Activated CD4-positive, alpha-beta T cell treated with anti-CD3 and anti-CD28 coated beads for 48 hours (primary cell): ENCODE measurements at places on chromosomes 7 and 10.

GRCh38 chr7:54877683-54878082 lies 118.7 kb upstream of the SEC61G start:
- no peak for DNase-seq

DNA sequence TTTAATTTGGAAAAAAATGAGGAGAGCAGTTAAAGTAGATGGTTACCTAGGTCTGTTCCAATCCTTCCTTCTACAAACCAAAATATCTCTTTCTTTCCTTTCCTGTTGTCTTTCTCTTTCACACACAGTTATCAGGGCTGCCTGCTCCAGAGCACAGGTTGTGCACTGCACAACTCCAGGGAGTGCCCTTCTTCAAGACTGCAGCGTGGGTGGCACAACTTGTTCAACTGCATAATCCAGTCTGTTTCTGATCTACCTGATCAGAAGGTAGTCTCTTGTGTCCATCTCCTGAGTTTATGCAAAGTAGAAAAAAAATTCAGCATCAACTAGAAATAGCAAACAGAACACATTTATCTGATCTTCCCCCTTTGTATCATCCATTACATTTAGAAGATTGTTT lies 78.1 kb upstream of the COL13A1 start:
- no peak for DNase-seq

DNA sequence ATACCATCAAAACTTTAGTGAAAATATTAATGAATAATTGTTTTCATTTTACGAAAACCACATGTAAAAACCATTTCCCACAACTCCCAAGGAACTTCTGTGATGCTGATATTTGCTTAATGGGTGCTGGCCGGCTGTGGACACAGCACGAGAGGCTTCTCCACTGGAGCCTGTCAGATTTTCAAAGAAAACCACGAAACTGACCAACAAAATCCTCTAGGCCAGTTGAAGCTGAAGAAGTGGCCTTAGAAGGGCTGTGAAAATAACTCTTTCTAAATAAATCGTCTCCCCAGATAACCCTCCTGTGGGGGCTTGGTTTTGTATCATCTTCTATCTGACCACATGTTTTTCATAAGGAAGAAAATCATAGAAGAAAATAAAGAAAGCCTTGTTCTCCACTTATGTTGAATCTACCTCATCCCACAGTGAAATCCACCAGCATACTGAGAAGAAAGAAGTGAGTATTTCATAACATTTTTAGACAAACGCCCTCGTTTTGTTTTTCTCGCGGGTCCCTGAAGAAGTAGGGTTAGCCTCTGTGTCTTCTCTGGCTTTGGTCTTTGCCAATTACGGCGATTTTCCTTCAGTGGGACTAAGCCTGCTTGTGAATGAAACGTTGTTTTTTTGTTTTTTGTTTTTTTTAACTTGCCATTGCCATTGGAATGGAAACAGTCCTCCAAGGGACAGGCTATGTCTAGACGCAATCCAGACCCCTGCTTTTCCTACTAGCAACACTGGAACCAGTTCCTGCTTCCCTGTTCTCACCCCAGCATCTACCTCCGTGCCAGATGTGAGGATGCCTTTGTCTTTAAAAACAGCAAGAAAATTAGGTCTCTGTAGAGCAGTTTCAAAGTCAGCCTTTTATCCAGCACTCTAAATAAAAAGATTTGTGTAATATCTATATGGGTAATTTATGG lies 123.9 kb downstream of the ADAM12 start:
- no peak for DNase-seq

DNA sequence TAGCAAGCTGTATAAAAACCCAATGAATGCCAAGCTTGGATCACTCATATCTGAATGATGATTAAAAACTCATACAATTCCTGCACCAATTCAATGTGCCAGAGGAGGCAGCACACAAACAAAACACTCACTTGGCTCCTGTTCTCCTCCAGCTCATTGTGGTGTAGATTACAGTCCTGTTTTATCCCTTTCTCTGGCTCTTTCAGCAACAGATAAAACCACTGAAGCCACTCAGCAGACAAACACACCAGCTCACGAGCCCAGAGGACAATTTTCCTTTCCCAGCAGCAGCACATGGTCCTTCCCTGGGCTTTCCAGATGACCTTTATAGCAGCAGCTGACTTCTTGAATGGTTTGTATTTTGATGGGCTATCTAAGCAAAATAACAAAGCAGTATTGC lies 107.3 kb upstream of the STARD3NL start:
- peak; percentile 12 for DNase-seq

DNA sequence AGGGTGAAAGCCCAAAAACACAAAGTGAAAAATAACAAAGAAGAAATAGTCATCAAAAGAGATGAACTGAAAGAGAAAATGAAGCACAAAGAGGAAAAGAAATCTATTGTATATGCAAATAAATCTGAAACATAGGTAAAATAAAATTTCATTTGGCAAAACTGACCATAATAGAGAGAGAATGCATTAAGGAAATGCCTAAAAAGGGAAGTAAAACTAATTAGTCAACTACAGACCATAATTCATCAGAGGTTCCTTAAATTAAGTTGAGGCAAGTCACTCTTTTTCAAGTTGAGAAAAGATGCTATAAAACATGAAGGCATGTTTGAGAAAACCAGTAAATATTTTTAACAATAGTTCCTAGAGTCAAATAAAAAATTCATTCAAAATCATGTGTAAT lies 233.3 kb downstream of the LRRN3 start:
- DNase-seq, result no peak

DNA sequence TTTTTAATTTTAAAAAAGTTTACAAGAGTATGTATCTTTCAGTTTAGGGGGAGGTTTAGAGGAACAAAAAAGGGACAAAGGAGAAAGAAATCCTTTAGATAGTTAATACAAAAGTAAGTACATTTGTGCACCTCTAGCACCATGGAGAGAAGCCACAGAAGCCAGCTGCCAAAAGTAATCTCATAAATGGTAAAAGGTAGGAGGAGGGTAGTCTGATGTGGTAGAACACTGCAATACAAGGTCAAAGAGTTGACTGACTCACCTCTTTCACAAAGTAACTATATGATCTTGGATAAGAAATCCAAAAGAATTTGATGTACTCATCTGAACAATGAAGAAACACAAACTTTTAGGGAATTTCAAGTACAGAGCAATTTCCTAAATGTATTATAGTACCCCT lies 68.1 kb downstream of the CNOT4 start:
- peak; percentile 12 for DNase-seq

DNA sequence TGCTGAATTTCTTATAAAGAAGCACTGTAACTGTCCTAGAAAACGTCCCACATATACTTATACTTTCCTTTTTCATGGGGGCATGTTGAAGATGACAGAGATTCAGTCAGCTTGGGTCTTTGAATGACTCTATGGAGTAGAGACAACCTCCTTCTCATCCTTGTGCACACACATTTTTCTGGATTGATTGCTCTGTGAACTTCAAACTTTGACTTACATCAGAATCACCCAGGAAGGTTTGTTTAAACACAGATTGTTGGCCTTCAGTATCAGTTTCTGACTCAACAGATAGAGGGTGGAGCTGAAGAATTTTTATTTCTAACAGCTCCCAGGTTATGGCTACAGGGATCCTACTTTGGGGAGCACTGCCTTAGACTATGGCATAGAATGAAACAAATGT lies 97.6 kb upstream of the DGKB start:
- no peak for DNase-seq

DNA sequence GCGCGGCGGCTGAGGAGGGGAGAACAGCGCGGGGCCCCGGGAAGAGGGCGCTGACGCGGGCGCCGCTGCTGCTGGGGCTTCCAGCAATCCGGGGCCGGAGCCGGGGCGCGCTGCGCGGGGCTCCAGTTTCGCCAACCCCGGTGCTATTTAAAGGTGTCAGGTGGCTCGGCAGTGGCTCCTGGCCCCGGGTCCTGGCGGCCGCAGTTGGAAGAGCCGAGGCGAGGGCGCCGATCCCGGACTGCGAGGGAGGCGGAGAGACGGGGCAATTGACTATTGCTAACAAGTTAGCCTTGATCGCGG lies 347 bp downstream of the LBX1 start:
- DNase-seq, result no peak

- no peak for DNase-seq
Measured at GRCh38 chr7:142405122-142405765, 147.4 kb upstream of the PRSS58 start.

DNA sequence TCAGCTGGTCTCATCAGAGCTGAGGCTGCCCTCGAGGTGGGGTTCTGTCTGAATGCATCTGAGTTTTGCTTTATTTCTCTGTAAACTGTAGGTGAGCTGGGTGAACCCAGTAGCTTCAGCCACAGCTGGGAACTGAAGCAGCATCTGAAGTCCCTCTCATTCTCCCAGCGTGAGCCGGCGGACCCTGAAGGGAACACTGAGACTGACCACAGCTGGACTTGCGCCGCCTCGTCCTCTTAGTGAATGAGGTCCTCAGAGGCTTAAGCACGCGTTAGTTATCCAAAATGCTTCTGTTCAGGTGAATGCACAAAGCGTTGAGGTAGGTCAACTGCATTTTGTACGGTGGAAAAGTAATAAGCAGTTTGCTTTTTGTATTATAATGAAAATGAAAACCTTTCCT lies 76.6 kb downstream of the AMZ1 start:
- no peak for DNase-seq

- no peak for DNase-seq
Measured at GRCh38 chr10:32159264-32159663, 103.0 kb upstream of the KIF5B start.

GRCh38 chr10:133072720-133073390 lies 14.9 kb upstream of the ADGRA1 start:
- DNase-seq, result no peak

DNA sequence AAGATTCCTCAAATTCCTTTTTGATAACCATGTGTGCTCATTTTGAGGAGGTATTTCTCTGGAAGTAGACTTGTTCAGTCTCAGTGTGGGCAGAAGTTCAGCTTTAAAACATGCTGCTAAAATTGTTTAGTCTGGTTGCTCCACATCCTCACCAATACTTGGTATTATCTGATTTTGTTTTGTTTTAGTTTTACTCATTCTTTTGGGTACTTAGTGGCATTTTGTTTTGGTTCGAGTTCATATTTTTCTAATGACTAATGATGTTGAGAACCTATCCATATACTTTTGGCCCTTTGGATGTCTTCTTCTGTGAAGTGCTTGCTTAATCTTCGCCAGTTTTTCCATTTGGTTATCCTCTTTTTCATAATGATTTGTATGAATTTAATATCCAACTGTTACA lies 694.2 kb upstream of the FZD8 start:
- no peak for DNase-seq

GRCh38 chr10:87593702-87594101 lies 66.0 kb upstream of the PAPSS2 start:
- DNase-seq, result no peak

- no peak for DNase-seq
Measured at GRCh38 chr10:3995302-3996210, 210.5 kb upstream of the KLF6 start.

DNA sequence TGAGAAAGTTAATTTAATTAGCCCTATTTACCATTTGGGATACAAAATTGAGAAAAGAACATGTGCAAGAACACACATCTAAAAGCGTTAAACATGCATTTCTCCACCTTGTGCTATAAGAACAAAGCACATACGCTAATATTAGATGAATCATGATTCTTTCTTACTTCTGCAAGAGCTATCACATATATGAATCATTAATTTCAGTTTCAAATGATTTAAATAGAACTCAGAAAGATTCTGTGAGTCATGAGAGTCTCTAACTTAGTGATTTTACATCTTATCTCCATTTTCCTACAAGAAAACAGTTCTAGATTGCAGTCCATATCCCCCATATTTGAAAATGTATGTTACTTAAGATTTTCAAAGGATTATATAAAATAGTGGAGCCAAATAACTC lies 173.9 kb downstream of the RNLS start:
- DNase-seq, result no peak

GRCh38 chr10:44895280-44895679 lies 15.9 kb upstream of the TMEM72 start:
- no peak for DNase-seq

DNA sequence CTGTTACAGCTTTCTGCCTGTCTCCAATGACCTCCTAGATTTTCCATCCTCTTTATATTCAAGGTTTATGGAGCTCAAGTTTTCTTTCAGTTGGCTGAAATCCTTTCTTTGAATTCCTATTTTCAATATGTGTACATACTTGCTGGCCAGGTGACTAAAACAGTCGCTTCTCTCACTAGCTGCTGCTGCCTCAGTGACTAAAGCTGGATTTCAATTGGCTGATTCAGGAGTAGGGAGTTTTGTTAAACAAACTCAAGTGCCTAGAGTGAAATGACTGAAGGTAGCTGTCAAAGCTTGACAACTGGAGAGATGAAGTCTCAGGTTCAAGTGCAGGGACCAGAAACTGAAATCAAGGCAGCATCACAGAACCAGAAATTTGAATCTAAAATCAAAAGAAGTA lies 6.7 kb upstream of the POLR1F start:
- no peak for DNase-seq

DNA sequence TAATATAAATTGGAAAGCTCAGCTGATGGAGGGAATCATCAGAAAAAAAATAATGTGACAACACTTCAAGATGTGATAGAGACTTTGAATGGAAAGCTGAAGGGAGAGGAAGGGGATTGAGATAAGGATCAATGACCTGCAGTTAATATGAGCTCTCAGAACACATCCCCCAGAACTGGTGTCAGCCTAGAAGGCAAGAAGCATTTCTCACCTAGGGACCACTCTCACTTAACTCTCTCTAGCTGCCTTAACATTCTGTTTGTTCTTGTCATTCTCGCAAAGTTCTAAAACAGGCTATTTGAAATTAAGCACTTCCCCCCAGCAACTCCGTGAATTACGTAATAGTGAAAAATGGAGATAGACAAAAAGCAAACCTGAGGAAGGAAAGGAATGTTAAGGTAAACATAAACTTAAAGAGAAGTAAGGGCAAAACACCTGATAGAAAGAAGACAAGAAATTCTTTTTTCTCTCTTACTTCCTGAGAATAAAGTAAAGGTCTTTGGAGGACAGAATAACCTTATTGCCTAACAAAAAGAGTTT lies 1.2 kb upstream of the MPP7 start:
- no peak for DNase-seq

- DNase-seq, result no peak
Measured at GRCh38 chr7:135210888-135211178, 493 bp downstream of the WDR91 start.

- DNase-seq, result no peak
Measured at GRCh38 chr10:101035314-101035713, 4.3 kb downstream of the SFXN3 start.
